ENCODE measurements at places on chromosomes 3 and 15.

DNA sequence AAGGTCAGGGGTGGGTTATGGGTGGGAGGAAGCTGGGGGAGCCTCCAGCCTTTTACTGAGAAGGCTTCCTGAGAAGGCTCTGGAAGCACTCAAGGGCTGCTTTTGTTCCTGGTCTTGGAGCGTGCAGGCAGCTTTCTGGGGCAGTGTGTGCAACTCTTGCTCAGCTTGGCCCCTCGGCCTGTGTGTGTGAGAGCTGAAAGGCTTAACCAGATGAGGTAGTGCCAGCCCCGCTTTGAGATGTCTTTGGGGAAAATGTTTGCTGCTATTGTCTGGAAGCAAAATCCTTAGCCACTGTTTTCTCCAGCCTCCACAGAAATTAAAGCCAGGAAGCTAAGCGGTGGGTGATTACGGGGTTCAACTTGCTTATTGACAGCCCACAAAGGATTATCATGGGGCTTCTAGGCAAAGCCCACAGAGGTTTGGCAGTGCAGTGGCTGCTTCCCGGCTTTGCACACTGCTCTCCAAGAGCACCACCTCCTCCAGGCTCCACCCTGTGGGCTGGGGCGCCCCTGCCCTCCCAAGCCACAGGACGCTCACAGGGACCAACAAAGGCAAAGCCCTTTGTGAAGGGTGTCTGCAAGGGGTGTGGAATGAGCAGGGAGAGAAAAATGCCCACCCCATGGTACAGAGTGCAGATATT, 121.7 kb upstream of the TLE3 start:
- no peak for DNase-seq

- DNase-seq, result no peak
These were observed 141.6 kb upstream of the SLC2A2 start for GRCh38 chr3:171168086-171168485.

- no peak for DNase-seq
These were observed 384 bp downstream of the KNL1 start for GRCh38 chr15:40594429-40594836.

GRCh38 chr3:190012314-190012782, 108.3 kb downstream of the P3H2 start:
- no peak for DNase-seq

DNA sequence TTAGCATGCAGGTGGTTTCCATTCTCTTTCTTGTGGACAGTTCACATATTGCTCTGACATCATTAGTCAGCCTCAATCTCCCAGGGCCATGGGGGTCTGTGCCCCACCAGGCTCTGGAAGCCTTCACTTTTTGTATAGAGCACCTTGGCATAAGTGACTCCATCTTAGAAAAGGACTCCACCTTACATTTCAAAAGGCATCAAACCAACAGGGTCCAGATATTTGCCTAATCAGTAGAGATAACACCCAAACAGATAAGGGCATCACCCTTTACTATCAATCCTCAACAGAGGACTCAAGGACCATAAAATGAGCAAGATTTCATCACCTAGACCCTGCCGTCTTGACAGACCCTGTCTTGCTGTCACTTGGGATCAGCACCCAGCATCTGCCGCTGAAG, 35.7 kb upstream of the LCTL start:
- no peak for DNase-seq

- no peak for DNase-seq
These were observed 437.3 kb downstream of the TBL1XR1 start for GRCh38 chr3:176759815-176760506.

DNA sequence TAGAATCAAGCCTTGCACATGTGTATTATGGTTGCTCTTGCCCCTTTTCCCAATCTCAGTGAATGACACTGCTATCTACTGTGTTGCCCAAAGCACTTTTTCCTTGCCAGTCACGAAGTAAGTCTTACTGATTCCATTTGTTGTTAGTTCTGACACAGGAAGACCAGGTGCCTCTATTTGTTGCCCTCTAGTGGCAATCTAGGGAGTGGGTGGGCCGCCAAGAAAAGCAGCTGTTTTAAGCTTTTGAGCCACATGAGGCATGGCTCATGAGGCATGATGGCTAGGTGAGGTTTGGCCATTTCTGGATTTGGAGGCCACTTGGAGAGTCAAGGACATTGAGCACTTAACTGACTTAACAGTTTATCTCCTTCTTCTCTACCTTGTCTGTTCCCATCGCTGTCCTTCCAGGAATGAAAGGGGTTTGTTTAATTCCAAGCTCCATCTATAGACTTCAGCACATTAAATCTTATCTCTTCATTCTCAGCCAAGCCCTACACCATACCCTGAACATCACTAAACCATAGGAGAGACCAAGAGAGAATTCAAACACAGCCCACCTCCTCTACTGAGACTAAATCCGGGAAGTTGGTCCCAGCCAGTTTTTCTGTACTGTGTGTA, 103.1 kb downstream of the HCN4 start:
- DNase-seq, result peak; percentile 81

- DNase-seq, result no peak
These were observed 30.7 kb downstream of the SCN11A start for GRCh38 chr3:39021029-39021428.

GRCh38 chr3:123571264-123571972, 13.4 kb downstream of the HACD2 start:
- DNase-seq, result peak; percentile 76

DNA sequence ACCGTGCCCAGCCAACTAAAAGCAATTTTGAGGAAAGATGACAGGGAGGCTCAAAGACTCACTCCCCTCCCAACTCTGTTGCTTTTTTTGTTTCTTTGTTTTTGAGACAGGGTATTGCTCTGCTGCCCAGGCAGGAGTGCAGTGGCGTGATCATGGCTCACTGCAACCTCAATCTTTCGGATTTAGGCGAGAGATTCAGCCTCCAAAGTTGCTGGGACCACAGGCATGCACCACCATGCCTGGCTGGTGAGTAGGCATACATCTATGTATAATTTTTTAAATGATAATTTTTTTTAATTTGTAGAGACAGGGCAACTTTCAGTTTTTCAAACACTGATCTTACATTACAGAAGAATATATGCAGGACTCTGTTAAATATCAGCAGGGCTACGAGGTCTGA, 15.8 kb upstream of the THUMPD3 start:
- no peak for DNase-seq

GRCh38 chr3:57555738-57556458, at the start of gene PDE12:
Gene PDE12, plus strand, starts transcription at chr3:57556274. Its CDS starts 106 bp downstream, at chr3:57556380.
- peak; percentile 91 for DNase-seq

All from KBM-7 (cell line).